ENCODE measurements at places on chromosomes 6 and 20.

- no peak for DNase-seq
These were observed 19.5 kb downstream of the RIMS4 start for GRCh38 chr20:44790638-44791393.

DNA sequence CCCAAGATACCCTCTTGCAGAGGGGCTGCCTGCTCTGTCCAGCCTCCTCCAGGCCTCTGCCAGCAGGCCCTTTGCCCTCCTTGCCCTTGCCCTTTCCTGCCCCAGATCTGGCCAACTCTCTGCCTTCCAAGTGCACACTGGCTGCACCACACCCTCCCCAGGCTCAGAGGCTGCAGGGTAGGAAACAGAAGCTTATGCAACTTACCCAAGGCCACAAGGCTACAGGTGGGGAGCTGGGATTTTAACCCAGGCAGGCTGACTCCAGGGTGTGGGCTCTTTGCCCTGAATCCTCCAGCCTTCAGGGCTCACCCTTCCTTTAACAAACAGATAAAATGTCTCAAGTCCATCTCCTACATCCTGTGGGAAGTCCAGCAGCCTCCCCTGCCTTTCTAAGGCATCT is 14.5 kb upstream of the TRAF3IP2 start:
- no peak for DNase-seq

DNA sequence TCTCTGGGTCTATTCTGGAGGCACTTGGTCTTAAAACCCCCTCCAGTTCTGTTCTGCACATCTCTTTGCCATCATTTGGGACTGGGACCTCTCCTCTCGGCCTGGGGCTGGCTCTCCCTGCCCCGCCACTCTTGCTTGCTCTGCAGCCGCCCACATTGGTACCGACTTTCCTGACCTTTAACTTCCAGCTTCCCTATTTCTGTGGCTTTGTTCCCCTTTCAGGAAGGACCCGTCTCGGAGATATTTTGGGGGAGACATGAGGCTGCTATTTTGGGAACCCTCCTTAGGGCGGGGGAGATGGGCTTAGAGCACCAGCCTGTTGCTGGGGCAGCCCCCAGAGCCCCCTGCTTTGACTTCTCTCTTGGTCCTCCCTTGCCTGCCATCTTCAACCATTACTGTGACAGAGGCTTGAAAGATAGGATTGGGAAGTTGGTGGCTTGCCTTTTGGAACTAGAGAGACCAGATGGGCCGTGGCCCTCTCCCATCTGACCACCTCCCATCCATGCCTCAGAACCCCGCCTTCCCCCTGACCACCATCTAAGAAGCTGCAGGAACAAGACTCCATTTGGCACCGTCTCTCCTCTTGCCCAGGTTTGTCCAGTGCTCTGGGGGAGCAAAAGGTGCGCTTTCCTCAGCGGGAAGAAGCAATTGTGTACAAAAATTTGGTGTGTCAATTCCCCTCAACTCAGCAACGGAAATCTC is 914 bp downstream of the TREM2 start:
- no peak for DNase-seq

DNA sequence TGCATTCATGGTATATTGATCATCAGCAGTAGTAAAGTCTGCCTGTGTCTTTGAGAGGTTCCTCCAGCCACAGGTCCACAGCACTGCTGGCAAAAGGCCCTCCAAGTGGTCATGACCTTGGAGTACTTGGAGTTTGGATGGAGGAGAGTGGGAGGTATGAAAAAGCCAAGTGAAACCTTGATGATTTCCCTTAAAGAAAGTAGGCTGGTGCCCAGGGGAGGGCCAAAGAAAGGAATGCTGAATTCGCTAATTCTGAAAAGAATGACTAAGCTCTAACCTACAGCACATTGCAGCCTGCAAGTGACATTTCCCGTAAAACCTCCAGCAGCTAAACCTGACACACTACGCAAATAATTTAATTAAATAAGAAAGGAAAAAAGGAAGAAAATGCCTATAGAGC is 223.4 kb upstream of the TAB2 start:
- DNase-seq, result peak; percentile 57

DNA sequence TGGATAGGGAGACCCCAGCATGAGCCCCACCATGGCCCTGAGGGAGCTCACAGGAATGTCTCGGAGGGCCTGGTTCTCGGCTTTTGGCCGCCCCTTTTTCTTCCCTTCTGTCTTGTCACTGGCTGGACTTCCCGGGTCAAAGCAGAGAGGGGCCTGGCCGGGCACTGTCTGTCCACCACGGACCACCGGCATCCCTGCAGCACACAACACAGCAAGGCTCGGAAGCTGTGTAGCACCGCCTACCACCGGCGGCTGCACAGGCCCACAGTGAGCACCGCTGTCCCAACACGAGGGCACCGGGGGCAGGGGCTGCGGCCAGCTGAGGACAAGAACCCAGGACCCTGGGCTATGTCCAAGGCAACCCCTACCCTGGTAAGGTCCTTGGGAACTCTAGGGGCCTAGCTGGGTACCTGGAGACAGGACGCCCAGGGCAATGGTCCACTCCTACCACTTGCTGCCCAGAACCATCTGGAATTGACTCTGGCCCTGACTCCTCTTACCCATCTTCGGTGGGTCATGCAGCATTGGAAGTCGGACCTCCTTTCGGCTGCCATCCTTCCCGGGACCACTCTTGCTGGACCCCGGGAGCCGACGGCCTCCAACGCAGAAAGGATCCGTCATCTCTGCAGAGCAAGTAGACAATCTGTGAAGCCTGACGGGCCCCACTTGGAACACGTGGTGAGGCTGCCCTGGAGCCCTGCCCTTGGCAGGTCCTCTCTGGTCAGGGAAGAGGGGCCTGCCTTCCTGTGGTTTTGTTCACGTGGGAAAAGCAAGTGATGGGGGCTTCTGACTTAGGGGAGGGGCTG is 2.2 kb downstream of the ZNF512B start:
- DNase-seq, result peak; percentile 18

DNA sequence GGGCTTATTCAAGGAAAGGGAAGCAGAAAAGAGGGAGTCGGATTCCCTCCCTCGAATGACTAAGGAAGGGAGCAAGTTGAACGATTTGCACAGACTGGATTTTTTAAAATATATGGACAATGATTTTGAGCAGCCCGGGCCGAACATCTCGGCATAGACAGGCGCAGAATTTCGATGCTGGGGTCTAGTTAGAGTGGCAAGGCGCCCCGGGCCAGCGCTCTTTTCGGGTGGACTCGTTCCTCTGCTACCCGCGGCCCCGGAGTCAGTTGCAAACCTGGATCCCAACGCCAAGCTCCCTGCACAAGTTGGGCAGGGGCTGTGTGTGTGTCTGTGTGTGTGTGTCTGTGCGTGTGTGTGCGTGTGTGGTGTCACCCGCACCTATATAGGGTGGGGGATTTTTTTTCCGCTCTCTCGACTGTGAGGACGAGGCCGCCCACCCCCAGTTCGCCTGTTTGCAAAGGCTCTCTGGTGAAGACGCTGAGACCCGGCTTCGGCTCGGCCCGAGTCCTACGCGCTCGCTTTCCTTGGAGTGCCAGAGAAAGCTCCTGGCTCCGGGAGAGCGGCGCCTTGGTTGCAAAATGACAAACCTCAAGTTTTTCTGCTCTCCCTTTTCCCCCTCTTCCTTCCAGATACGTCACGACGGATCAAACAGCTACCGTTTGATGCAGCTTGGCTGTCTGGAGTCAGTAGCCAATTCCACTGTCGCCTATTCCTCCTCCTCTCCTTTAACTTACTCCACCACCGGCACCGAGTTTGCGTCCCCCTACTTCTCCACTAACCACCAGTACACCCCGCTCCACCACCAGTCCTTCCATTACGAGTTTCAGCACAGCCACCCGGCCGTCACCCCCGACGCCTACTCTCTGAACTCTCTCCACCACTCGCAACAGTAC is 1.4 kb downstream of the TFAP2D start:
- no peak for DNase-seq

GRCh38 chr6:129659167-129659566 is 50.8 kb downstream of the ARHGAP18 start:
- no peak for DNase-seq

DNA sequence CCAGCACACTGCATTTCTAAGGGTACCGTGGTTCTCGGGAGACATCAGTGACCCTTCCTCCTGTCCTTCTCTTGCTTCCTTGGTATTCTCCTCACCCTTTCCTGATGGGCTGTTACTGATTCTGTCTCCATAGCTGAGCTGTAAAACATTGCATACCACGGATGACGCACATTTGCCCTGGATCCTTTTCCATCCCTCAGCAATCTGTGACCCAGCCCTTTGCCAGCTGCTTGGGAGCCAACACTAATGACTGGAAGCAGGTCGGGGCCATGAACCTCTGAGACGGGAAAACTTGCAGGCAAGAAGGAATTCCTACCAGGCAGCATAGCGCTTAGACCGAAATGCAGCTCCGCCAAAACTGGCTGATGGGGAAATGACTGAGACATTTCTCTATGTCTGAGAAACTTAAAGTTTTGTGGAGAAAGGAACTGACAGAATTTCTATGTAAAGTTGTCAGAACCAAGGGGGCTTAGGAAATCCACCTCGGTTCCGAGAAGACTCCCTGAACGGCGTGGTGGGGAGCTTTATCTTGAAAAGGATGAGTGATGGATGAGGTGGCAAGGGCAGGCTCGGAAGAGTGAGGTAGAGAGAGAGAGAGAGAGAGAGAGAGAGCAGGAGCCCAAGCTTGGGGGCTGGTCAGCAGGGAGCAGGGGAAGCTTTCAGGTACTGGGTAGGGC is 19.2 kb downstream of the TUBB2B start:
- DNase-seq, result no peak

- DNase-seq, result no peak
These were observed 75.7 kb downstream of the METTL24 start for GRCh38 chr6:110282412-110282811.

- DNase-seq, result no peak
These were observed 113.3 kb downstream of the SASH1 start for GRCh38 chr6:148455674-148456558.

DNA sequence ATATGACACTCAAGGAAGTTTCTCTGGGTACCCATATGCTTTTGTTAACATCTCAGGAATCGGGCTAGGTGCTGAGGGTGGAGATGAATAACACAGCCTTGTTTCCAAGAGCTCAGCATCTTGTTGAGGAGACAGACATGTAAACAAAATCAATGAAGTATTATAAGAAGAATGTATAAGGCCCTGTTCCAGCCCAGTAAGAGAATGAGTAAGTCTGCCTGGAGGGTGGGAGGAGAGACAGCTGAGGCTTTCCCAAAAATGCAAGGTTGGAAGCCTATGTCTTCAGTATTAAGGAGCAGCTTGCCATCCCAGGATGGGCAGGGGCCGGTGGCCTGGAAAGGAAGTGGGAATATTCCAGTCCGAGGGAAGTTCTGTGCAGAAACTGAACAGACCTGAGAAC is 615.3 kb upstream of the BTBD3 start:
- DNase-seq, result no peak

DNA sequence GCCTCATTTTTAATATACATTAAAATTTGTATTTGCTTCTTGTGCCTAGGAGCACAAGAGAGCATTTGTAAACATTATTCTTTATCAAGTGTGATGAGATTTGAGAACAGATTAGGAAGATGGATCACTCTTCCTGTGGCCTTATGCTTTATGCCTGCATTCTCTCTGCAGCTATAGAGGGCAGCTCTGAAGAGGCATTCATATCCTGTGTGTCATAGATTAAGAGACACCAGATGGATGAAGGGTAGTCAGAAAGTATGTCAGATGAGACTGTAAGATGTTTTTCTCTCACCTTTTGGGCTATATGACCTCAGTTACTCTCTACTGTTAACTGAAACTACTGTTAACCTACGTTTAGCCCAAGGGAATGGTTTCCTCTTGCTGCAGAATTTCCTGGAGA is 61.4 kb downstream of the DNAH8 start:
- DNase-seq, result no peak

GRCh38 chr20:36760647-36761046 is 12.9 kb downstream of the DSN1 start:
- no peak for DNase-seq

GRCh38 chr6:154757352-154758050 is 24.3 kb downstream of the SCAF8 start:
- no peak for DNase-seq

DNA sequence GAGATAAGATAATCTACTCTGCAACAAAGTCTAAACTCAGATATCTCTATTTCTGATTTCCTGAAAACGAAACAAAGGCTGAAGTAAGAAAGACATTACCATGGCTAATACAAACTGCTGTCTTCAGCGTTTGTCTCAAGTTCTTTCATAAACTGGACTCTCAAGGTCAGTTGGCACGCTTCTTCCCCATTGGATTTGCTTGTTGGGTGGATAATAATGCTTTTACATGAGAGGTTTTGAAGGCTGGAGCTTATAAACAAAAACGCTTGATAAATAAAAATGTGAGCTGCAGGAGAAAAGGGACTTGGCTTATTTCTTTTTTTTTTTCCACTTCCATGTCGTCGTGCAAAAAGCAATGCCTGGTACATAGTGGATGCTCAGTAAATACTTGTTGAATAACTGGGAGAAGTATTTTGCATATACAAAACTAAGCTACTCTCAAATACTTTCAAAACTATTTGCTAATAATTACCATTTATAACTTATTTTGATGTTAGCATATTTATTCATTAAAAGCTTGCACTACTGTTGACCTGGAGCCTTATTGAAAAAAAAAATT is 65.7 kb upstream of the EEF1A1 start:
- DNase-seq, result no peak

DNA sequence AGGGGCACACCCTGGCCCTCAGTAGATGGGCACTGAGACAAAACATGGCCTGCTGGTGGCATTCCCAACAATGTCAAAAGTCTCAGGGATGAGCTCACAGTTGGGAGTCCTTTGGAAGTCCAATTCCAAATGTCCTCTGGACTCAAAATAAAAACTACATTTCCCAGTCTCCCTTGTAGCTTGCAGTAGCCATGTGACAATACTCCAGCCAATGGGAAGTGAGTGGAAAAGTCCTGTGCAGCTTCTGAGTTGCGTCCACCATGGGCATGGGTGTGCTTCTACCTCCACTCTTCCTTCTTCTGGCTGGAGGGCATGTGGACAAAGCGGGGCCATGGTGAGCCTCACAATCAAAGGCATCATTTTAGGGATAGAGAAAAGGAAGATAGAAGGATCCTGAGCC is 5.8 kb upstream of the ADAM33 start:
- DNase-seq, result no peak

DNA sequence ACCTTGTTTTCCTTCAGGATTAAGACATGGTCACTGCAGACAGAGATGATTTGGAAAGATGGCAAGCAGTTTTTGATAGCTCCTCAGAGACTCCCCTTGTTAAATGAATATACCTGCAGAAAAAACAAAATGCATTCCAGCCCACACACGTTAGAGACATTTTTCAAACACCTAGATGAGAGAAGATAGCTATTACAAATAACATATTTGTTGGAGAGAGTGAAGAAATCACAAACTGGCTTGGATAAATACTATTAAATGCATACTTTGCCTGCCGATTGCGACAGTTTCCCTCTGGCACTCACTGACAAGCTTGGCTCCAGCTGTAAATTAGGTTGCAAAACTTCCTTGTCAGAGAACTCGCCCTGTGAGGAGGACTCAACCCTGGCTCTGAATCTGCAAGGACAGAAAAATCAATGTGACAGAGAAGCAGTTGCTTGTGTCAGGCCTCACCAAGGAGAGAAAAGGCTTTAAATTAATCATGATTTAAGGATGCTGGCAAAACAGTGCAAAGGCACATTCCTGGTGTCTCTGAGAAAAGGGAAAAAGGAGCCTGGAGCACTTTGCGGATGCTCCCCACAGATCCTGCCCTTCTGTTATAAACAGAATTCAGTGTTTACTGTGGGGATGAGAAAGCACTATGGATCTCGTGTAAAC is 423.7 kb upstream of the MARCKS start:
- no peak for DNase-seq

GRCh38 chr6:14286144-14286543 is 168.6 kb downstream of the CD83 start:
- DNase-seq, result no peak

- DNase-seq, result no peak
These were observed 57.2 kb upstream of the IRAK1BP1 start for GRCh38 chr6:78810146-78810545.
